Panc1 (cell line): ENCODE measurements at places on chromosomes 11 and 22. TPM values are rescaled to one million over a fixed set of nuclear protein-coding genes. Genes with fewer than 3 reads are reported as not detected.

GRCh38 chr11:65356394-65356972 is 1.9 kb downstream of the TIGD3 start:
- DNase-seq, result no peak

DNA sequence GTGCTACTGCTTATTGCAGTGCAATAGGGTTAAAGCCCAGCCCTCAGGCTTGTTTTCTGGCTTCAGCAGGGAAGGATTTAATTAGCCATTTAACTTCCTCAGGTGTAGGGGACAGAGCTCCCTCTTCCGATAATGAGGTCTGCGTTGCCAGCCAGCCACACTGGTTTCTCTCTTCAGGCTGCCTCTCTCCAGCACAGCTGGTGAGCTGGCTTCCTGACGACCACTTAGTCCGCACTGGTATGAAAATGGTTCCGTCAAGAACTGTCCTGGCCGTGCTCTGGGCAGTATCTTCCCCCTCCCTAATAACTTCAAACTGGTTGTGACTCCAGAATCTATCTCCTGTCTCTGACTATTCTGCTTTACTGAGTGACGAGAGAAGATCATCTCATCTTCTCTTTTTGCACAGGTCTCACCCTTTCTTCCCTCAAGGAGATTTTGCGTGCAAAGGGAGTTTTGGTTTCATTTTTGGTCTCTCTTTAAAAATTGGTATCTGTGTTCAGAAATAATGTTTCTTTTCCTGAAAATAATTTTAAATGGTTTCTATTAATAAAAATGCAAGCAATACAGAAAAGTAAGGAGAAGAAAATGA is 49.2 kb downstream of the CNTN5 start:
- DNase-seq, result no peak

DNA sequence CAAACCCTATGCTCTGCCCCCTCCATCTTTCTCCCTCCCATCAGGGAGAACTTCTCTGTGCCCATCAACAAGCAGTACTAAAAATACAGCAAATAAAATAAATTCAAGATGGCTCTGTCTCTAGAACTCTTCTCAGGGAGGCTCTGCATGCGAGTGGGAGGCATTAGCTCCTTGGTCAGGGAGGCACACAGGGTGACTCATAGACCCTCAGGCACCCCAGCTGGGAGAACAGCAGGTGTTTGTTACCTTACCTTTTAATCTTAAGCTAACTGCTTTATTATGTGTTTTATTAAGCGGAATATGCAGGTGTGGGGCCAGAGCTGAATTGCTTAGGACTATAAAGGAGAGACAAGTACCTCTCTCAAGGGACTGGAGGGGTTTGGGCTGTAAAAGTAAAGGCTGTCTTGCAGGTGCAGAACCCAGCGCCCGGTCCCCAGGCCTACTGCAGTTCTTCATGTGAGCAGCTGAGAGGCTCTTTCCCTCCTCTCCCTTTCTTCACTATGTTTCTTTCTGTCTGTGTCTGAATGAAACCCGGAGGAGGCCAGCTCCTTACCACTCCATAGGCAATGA is 20.8 kb downstream of the CSNK2A3 start:
- no peak for DNase-seq

GRCh38 chr11:93922830-93923229 is 72.4 kb upstream of the VSTM5 start:
- no peak for DNase-seq

DNA sequence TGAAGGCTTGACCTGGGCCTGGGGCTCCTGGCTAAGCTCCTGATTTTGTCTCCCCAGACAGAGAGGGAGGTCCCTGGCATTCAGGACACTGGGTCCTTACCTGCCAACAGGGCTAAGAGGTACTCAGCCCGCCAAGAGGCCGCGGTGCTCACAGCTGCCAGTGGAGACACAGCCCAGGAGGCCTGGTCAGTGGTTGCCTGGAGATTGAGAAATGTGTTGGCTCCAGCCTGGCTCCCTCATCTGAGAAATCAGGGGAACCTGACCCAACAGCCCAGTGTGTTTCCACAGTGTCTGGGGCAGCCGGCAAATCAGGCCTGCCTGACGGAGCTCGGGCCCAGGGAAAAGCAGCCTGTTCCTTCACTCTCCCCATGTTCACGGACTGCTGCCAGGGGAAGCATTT is 79.4 kb upstream of the NAV2 start:
- DNase-seq, result no peak

FAM227A gene
- total RNA-seq, result 2.4 TPM

FAM83F gene
- 0.05 TPM for total RNA-seq

OOSP2 gene
- not detected for total RNA-seq
